ENCODE measurements at places on chromosomes 12 and 14. TPM values are rescaled to one million over a fixed set of nuclear protein-coding genes. Genes with fewer than 3 reads are reported as not detected.

- no peak for DNase-seq
Observed at GRCh38 chr14:86153480-86153879, 623.5 kb downstream of the FLRT2 start.

DNA sequence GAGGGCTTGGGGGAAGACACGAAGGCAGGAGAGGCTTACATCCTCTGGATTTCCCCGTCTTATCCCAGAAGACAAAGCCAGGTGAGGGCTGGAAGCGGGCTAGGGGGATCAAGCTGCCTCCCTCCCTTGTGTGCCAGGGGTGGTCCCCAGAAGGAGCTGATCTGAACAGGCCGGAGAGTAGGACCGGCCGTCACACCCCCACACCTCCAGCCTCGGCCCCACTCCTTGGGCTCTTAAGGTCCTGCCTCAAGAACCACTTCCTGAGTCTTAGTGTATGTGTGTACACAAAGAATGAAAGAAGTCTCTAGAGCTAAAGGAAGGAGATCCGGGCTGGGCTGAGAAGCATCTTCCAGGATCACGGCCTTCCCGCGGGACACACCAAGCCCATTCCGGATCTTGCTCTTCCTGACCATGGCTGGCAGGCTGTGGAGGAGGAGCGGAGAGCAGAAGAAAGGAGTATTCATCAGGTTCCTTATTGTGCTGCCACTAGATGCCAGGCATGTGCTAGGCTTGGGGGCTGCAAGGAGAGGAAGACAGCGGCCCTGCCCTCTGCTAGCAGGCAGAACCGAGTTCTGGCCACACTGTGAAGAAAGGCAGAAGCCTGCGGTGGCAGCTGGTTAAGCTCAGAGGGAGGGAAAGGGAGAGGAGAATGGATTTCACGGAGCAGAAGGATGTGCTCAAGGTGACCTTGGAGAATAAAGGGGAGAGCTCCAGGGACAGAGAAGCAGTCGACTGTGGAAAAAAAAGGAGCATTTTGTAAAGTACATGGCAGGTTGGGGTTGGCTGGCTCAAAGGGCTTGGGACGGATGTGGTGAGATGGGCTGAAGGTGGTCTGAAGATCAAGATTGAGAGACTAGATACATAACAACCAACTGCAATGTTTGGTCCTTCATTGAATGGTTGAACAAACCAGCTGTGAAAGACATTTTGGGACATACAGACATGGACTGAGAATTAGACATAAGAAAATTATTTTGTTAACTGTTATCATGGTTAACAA lies 1.3 kb upstream of the CD63 start:
- DNase-seq, result peak; percentile 69

DNA sequence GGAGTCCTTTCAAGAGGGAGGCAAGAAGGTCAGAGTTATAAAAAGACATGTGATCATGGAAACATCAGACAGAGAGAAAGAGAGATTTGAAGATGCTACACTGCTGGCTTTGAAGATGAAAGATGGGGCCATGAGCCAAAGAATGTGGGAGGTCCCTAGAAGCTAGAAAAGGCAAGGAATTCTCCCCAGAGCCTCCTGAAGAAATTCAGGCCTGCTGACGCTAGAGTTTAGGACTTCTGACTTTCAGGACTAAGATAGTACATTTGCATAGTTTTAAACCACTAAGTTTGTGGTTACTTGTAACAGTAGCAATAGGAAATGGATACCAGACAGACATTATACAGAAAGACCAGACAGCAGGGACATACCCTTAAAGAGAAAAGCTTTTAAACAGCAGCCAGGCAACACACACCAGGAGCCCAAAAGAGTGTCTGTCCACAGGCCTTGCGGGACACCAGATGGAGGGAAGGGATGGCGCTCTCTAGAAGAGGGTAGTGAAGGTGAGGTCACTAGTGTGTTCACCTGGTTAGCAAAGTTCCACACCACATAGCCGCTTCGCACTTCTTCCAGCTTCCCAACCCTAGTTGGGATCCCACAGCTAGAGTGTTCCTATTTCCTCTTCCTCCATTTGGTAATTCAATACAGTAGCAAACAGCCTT lies 29.7 kb upstream of the CEBPE start:
- DNase-seq, result no peak

DNA sequence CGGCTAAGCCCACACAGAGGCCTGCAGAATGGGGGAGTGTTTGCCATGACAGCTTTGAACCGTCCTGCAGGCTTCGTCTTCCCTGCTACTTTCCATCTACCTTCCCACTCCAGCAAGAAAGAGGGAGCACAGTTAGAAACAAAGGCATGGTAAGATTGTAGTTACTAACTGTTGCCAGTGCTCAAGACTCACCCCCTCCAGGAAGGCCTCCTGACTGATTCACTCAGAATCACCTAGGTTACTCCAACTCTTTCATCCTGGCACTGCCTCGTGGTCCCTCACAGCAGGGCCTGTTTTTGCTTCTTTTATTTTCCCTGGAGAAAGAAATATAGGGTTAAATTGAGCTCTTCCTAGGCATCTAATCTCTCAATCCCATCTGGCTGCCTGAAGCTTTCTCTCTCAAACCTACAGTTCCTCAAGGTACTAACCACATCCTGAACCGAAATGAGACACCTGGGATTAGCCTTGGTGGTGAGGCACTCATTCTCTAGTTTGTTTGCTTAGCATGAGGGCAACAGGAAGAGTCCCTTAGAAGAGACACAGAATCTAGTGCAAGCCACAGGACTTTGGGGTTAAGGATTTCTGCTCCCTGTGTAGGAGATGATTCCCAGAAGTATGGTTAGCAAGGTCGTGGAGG lies 7.8 kb downstream of the GALNT6 start:
- DNase-seq, result peak; percentile 54

- DNase-seq, result no peak
Observed at GRCh38 chr12:52513736-52514135, 6.5 kb downstream of the KRT5 start.

TUBA1A gene
- total RNA-seq, result 1,210 TPM

All from LHCN-M2 (cell line).